ENCODE measurements at places on chromosomes 7 and 10. TPM values are rescaled to one million over a fixed set of nuclear protein-coding genes. Genes with fewer than 3 reads are reported as not detected.

- DNase-seq, result no peak
Measured at GRCh38 chr10:88116481-88116880, 253.1 kb downstream of the PTEN start.

GRCh38 chr7:128066395-128066794, 35.2 kb upstream of the LRRC4 start:
- DNase-seq, result no peak

DNA sequence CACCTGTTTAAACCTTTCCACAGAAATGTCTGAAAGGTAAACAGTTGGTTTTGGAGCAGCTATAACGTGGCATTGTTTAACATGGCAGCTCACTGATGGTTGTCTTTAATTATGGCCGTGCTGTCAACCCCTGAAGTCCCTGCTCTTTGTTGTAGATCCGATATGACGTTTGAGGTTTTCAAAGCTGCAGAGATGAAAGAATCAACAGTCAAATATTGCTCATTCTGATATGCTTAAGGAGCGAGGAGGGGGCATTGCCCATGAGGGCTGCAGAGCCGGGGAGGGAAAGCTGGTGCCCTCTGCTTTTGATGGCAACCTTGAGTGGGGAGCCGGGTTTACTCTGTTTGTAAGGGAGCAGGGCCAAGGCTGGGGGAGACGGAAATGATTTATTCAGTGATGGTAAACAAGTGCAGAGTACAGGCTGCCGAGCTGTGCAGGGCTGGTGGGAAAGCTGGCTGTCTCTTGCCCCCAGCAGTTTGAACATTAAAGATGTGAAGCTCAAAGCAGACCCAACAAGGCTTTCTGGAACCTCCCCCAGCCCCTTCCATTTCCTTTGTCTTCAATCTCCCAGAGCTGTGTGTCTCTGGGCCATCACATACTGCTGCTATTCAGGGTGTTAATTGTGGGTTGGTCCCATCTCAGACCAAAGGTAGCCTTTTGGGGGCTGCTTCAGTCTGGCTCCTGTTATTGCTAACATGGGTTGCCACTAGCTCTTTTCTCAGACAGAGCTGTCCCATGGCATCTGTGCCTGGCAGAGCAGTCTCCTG, 345.5 kb downstream of the LRMDA start:
- DNase-seq, result no peak

- no peak for DNase-seq
Measured at GRCh38 chr10:3429676-3430075, 257.1 kb upstream of the PITRM1 start.

- no peak for DNase-seq
Measured at GRCh38 chr7:51045319-51046102, 262.8 kb upstream of the GRB10 start.

GRCh38 chr7:51517187-51517586, 200.6 kb upstream of the COBL start:
- DNase-seq, result no peak

DNA sequence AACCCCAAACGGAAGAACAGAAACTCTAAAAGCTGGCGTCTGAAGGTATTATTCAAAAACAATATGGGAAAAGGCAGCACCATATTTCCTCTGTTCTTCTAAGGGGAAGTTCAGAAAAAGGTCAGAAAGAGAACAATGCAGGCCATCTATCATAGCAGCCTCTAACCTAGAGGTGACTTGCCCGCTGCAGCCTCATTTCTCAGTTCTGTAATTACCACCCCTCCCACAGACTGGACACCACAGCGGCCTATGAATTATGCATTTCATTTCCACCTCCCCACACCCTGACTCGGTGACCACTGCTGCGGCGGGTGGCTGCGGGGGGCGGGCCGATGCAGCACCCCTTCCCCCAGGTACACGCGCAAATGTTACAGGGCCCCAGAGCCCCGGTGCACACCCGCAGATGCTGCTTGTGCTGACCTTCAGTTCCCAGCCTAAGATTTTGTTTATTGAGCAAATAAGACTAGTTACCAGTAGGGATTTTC, 125.5 kb downstream of the CLEC2L start:
- DNase-seq, result no peak

DNA sequence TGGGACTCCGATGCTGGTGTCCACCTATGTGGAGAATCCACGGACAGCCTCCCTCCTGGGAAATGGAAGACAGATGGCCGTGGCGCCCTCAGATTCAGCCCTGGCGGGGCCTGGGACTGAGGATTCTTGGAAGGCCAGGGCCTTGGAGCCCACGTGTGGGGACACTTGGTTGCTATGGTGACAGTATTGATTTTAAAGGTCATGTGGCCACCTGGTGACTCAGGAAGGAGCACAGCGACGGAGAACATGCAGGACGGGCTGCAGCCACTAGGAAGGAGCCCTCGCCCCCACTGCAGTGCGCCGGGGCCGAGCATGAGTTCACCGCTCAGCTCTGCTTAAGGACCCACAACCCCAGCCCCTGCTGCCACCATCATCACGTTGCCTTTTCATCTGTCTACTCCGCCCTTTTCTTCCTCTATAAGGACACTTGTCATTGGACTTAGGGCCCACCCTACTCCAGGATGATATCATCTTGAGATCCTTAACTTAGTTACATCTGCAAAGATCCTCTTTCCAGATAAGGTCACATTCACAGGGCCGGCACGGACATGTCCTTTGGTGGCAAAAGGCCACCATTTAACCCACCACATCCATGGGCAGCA, 3.7 kb upstream of the STK32C start:
- DNase-seq, result no peak

The CPA1 gene
- 0.79 TPM for total RNA-seq

The KMT2C gene
- total RNA-seq, result 75.6 TPM

The FAM20C gene
- 11.8 TPM for total RNA-seq

The GPR26 gene
- not detected for total RNA-seq

The POM121C gene
- total RNA-seq, result 14.5 TPM

The ALOX5 gene
- total RNA-seq, result 9.4 TPM
